GM12864 (cell line): ENCODE measurements at places on chromosomes 2 and 18.
A peak's percentile ranks its signal among the peaks of the same experiment; 100 is the strongest.

DNA sequence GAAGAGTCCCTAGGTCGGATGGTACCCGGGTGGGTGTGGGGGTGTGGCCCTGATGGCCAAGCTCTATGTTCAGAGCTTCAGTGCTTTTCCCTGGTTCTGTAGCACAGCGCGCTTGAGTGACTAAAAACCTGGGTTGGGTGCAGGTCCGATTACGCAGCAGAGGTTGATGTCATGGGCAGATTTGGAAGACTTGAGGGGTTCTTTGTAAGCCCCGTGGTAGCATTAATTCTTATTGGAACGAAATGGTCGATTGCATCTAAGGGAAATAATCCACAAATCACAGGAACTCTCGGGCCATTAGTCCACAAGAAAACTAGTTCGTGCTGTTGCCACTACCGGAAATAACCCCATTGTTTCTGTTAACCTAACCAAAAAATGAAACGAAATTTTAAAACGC is 9.0 kb downstream of the HOXD8 start:
- DNase-seq = no peak

GRCh38 chr2:100513650-100514049 is 43.4 kb downstream of the NMS start:
- no peak for DNase-seq

DNA sequence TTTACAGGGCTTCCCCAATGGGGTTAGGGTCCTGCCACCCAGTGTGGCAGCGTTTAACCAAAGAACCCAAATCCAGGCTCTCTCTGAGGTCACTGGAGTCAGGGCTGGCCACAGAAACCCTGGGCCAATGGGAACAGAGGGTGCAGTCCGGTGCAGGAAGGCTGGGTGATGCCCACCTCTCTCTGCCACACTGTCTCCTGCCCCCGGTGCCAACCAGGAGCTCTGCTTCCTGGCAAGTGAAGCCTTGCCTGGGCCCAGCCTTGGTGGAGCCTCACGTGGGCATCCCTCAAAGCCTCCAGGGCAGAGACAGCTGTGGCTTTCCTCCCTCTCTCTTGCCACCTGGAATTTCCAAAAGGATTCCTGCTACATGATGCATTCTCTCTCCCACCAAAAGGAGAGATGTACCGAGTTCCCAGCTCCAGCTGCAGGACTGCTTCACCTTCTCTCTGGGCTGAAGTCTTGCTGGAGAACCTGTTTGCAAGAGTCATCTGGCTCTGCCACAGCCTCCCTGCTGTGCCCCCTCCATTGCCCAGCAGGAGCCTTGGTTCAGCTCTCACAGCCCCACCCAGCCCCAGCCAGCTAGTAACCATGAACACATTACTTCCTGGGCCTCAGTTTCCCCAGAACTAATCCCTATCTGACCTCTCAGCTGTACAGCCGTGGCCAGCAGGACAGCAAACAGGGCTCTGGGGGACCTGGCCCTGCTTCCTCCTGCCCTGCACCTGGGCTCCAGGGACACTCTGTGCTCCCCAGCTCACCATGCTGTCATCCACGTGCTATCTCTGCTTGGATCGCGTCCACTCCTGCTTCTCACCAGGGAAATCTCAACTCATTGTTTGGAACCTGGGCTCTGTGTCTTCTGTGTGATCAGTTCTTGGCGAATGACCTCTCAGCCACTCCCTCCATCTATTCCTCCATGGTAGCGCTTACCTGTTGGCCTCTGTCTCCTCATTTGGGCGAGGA is 43.4 kb downstream of the KCNF1 start:
- DNase-seq = no peak

DNA sequence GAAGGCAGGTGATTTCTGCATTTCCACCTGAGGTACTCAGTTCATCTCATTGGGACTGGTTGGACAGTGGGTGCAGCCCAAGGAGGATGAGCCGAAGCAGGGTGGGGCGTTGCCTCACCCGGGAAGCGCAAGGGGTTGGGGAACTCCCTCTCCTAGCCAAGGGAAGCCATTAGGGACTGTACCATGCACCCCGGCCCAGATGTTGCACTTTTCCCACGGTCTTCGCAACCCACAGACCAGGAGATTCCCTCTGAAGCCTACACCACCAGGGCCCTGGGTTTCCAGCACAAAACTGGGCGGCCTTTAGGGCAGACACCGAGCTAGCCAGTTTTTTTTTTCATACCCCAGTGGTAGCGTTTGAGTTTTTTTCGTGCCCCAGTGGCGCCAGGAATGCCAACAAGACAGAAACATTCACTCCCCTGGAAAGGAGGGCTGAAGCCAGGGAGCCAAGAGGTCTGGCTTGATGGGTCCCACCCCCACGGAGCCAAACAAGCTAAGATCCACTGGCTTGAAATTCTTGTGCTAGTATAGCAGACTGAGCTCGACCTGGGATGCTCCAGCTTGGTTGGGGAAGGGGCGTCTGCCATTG is 75.9 kb upstream of the RANBP2 start:
- no peak for DNase-seq

GRCh38 chr2:135657806-135658582 is 83.7 kb upstream of the UBXN4 start:
- DNase-seq = no peak

DNA sequence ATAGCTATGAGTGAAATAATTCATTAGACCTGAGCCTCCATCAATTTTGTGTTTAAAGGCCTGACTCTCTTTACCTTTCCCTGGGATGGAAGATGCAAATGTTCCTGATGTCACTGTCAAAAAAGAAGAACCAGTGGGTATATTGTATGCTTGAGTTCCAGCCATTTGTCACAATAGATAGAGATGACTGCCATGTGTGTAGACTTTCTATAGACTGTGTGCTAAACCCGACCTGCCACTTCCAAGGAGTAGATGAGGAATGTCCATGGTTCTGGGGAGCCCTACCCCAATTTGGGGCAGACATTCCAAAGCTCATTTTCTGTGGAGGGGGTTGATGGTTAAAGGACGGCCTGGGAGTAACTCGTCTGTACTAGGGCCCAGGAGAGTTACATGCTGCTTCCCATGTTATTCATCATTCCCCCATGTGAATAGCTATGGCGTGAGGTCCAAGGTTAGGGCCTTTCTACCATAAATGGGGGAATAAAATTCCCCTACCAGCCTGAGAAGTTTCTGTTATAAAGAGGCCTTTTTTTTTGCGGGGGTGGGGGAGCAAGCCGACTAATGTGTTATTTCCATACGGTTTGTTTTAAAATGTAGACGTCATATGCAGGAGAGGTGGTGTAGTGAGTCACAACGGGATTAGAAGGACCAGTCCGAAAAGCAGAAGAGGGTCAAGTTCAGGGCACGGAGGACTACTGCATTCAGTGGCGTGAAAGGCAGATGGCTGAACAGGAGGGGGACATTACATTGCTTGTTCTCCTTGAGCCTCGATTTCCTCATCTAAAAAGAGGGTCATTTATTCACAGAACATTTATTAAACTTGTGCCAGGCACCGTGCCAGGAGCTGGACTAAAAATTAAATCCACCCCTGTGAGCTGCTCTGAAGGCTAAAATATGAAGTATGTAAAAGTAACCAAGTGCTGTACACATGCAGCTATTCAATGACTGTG is 24.0 kb downstream of the IL1B start:
- DNase-seq = peak; percentile 62

- no peak for DNase-seq
Observed at GRCh38 chr2:189673661-189674373, 653 bp upstream of the ANKAR start.

GRCh38 chr2:20400306-20400705 is 46.6 kb upstream of the RHOB start:
- DNase-seq = no peak

GRCh38 chr2:124001696-124002430 is 23.2 kb upstream of the CNTNAP5 start:
- DNase-seq = no peak

GRCh38 chr18:36685580-36685979 is 143.2 kb downstream of the TPGS2 start:
- DNase-seq = no peak

DNA sequence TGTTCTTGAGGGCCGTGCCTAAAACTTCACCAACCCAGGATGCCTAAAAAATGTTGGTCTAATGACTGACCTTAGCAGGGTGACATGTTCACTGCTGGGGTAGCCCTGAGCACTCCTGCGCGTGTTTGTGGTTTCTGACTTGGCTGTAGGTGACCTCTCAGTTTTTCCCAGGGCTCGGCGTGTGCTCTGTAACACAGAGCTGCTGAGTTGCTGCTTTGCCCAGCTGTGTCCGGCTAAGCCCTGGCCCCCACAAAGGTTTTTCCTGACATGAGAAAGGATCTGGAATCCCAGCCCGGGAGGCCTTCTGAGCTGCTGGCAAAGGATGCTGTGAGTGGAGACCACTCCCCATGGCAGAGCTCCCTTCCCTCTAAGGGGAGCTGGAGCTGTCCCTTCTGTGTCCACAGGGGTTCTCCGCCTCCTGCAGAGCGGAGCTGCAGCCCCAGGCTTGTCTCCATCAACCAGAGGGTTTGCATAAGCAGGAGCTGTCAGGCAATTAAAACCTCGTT is 52.7 kb downstream of the CRIM1 start:
- no peak for DNase-seq

GRCh38 chr18:63145166-63145850 is 174.3 kb downstream of the BCL2 start:
- DNase-seq = no peak

GRCh38 chr2:234705108-234705507 is 208.2 kb upstream of the ARL4C start:
- no peak for DNase-seq

DNA sequence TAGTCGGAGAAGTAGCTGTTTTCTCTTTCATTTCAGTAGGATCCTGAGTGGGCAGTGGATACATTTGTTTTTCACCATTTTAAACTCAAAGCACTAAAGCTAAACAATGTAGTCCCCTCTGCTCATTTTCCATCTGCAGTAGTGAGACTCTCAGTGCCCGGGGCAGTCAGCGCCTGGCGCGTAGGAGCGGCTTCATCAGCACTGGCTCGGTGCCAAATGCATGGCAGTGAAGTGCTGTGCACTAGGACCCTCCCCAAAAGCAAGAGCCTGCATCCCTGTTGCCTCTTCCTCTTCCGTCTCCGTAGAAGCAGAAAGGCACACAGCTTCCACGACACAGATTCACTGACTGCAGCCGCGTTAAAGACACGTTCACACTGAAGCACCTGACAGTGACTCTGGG is 19.0 kb upstream of the ESPNL start:
- no peak for DNase-seq

GRCh38 chr2:187390891-187391290 is 57.2 kb downstream of the CALCRL start:
- DNase-seq = no peak

- no peak for DNase-seq
Observed at GRCh38 chr2:121897335-121897970, 142.0 kb downstream of the TSN start.

GRCh38 chr2:70356941-70357683 is 55.2 kb upstream of the FAM136A start:
- no peak for DNase-seq

DNA sequence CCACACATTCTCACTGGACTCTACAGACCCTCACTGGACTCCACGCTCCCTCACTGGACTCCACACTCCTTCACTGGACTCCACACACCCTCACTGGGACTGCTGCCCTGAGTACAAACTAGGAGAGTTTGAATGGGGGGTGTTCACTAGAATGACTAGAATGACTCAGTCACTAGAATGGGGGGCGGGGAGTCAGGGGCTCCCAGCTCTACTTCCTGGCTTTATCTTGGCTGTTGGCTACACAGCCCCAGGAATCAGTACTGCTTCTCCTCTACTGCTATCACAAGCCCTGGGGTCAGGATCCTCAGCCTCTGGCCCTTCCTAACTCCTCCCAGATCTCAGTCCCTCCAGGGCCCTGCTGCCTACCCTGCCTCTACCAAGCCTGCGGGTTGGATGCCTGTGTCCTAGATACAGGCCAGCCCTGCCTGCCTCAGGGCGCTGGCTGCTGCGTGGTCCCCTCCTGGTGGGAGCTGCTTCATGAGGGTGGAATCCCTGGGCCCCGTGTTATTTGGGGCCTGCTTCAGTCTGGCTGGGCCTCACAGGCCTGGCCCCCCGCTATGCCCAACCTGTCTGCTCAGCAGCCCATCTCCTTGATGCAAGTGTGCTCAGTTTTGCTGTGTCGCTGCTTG is 7.8 kb downstream of the PTMA start:
- no peak for DNase-seq

DNA sequence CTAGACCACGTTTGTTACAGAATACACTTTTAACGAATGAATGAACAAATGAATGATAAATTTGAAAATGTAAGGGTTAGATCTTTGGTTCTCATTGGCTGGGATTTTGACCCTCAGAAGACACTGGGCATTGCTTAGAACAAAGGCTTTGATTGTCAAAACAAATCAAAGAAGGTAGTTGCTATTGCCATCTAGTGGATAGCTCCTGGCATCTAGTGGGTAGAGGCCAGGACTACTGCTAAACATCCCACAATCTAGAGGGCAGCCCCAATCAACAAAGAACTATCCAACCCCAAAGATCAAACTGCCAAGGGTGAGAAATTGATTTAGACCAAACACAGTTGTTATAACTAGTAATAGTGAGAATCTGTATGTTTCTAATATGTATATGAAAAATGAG is 552.3 kb downstream of the KCNJ3 start:
- DNase-seq = no peak

DNA sequence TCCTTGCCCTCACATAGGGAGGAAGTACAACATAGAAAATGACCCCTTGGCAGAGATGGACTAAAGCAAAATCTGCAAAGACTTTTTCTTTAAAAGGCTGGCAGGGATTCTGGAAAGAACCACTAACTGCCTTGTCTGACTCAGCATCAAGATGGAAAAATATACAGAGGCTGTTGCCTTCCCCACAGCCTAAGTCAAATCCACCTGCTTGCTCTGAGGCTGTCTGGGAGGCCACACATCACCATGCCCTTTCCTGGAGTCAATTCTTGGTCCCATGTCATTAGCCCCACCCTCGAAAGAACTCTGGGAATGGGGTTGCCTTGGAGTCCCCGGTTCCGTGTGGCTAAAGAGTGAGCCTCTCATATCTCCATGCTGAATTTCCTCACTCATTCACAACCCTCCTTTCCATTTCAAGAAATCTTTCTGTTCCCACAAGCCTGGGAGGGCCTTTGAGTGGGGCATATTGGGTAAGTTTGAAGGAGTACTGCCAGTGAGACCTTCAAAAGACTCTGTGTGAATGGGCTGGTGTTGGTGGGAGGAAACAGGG is 39.4 kb downstream of the BMP10 start:
- no peak for DNase-seq

GRCh38 chr18:39638224-39638623 is 2072.6 kb upstream of the CELF4 start:
- no peak for DNase-seq

GRCh38 chr2:241505781-241506201 is 2.6 kb downstream of the STK25 start:
- DNase-seq = no peak

DNA sequence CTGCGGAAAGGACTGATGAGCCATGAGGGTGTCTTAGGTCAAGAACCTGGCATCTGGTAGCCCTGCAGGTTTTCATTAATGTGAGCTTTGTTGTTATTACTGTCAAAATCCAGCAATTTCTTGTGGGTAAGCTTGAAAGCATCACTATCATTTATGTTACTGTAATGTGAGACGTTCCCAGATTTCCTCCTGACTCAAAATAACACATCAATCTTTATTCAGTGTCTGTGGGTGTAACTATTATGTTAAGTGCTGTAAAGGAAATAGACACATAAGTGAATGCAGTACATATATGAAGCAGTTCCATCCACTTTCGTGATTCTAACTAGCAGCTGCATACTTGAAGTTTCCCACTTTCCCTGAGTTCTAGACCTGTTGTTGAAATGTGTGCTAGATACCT is 89.8 kb downstream of the FHOD3 start:
- no peak for DNase-seq

GRCh38 chr2:216633616-216634369 is 573 bp downstream of the IGFBP2 start:
- no peak for DNase-seq
